Epithelial cell of esophagus (primary cell): ENCODE measurements at places on chromosomes 4 and X.

GRCh38 chrX:154799556-154800348 lies 5.5 kb downstream of the MPP1 start:
- DNase-seq = no peak

GRCh38 chrX:150715184-150715583 lies 22.0 kb downstream of the MTMR1 start:
- peak; percentile 24 for DNase-seq

DNA sequence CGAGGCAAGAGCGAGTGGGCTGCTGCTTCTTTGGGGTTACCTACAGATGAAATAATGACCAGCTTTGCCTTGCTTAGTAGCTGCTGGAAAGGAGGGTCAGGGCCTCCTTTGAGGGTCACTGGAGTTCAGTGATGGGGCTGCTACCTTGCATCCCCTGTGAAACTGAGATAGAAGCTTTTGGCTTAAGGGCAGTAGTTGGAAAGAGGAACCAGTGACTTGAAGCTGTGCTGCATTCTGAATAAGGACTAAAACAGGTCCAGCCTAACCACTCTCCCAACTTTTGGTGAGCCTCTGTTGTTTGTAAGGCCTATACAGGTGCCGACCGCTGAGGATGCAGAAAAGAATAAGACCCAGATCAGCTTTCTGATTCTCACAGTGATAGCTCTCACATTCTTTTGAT lies 41.2 kb downstream of the RASL11B start:
- no peak for DNase-seq

GRCh38 chr4:31692399-31692940 lies 972.3 kb downstream of the PCDH7 start:
- no peak for DNase-seq

DNA sequence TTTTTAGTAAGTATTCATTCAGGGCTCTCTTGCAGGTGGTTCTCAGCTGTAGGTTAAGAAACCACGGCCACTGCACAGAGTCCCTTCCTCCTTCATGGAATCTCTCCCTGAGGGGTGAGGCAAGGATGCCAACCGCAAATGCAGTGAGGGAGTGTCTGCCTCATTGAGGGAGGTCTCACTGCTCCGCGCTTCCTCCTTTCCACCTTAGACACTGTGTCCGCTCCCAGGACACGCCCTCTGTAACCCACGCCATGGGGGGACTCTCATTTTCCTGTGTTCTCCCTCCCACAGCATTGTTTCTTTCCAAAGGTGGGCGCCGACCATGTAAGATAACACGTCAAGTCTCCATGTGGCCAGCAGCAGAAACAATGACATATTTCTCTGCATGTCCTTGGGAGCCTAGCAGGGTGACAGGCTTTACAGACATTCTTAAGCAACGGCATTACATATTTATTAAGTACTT lies 63.2 kb downstream of the SEPSECS start:
- DNase-seq = no peak

DNA sequence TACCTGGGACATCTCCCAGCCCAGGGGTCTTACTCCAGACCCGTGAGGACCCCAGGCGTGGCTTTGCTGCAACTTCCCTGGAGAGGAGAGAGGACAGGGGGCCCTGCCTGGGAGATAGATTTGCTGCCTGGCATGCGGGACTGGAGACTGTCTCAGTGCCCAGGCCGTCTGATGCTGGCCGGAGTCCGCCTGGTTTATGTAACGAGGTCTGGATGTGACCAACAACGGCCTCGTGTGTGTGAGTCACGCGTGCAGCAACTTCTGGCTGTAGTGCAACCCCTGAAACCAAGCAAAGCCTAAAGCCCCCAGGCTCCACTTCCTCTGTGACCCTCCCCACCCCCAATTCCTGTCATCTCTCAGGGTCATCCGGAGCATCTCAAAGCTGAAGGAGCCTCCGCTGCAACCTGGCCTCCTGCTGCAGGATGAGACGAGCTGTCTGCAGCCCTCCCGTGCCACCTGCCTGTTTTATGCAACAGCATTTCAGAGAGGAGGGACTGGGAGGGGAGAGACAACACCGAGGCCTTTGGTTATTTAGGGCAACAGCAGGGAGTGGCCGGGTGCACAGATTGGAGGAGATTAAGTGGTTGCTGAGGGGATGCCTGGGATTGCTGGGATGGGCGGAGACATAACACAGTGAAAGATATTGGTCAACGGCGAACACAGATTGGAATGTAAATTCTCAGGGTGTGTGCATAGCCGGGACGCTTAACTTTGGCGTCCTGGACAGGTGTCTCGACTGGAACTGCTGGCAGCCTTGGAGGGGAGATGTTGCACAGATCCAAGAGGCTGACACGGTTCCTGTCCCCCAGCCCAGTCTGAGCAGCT lies 16.0 kb downstream of the XG start:
- DNase-seq = peak; percentile 39

DNA sequence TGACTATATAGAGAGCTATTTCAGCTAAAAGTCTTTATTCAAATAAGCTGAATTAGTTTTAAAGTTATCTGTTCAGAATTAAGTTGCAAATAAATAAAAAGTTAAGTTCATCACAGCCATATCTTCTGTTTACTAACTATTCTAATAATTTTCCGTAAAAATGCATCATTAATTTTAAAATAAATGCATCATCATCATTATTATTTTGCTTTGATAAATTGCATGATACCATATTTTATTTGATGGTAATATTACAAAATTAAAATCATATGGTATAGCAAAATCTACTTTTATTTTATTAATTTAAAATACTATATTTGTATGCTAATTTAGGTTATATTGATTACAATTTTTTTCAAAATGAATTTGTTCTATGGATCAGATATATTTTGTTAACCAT lies 357.3 kb upstream of the NDST4 start:
- no peak for DNase-seq

GRCh38 chrX:56817179-56817578 lies 88.1 kb downstream of the NBDY start:
- DNase-seq = no peak

- no peak for DNase-seq
Measured at GRCh38 chr4:7154351-7154981, 37.9 kb upstream of the SORCS2 start.

DNA sequence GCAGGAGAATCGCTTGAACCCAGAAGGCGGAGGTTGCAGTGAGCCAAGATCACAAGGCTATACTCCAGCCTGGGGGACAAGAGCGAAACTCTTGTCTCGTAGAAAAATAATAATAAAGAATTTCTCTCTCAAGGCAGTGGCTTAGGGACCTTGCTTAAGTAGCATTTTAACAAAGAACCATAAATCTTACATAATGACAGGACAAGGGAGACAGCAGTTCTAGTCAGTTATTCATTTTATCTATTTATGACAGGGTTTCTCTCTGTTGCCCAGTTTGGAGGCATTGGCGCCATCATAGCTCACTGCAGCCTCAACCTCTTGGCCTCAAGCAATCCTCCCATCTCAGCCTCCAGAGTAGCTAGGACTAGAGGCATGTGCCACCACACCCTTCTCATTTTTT lies 31.9 kb upstream of the NOCT start:
- DNase-seq = no peak

DNA sequence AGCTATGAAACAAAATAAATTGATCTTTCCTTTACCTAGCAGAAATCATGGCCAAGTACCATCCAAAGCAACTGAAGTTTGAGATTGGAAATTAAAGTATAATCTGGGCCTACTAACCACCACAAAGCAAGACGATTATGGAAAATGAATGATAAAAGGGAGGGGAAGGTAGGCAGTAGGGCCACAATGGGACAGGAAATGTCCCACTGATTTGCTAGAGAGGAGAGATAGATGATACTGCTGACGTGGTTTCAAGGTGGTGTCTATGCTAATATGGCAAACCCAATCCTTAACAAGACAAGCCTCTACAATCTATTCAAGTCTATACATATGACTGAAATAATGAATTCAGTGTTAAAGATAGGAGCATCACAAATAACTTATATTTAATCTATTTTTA lies 6.1 kb downstream of the TMPRSS11F start:
- DNase-seq = no peak

DNA sequence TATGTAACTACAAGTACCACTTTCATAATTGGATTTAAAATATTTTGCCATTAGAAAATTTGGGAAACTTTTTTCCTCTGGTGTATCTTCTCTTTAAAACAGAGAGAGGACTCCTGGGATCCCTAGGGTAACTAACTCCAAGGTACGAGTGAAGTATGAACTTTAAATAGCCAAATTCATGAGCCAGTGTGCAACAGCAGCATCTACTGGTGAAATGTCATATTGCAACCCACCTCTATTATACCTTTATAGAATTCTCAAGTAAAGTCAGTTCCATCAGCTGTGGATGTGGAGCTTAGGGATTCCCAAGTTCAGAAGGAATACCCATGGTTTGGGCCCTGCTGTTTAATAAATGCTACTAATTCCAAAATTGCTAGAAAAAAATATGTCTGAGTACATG lies 282.7 kb upstream of the TAPT1 start:
- DNase-seq = peak; percentile 5

GRCh38 chrX:153474718-153475117 lies 4.3 kb upstream of the HAUS7 start:
- DNase-seq = peak; percentile 36

DNA sequence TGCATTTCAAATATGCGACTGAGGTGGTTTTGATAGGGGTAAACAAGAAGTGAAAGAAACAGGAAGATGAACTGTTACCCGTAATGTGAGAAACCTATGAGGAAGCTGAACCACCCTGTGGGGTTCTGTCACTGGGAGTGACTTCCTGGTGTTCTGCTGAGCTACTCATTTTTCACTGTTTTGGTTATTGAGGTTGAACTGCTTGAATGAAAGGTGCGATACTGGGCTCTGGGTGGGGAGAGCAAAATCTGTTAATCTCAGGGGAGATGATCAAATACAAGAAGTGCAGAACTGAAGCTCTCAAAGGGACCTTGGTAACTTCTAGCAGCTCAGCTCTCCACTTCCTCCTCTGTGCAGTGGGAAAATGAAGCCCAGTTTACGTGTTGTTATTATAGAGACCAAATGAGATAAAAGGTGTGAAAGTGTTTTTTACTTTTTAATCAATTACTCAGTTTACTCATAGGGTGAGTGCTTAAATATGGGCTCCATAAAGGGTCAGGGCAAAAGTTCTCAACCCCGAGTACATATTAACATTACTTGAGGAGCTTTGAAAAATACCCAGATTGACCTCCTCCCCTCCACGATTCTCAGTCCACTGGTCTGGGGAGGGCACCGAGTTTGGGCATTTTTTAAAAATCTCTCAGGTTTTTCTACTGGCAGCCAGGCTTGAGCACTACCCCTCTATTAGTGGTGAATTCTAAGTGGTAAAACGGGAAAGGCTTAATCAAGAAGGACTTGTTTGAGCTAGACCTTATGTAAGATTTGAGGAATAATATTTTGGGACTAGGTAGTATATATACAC lies 66.7 kb downstream of the COQ2 start:
- DNase-seq = peak; percentile 51

- peak; percentile 73 for DNase-seq
Measured at GRCh38 chr4:122652379-122652778, 31.5 kb upstream of the IL21 start.

DNA sequence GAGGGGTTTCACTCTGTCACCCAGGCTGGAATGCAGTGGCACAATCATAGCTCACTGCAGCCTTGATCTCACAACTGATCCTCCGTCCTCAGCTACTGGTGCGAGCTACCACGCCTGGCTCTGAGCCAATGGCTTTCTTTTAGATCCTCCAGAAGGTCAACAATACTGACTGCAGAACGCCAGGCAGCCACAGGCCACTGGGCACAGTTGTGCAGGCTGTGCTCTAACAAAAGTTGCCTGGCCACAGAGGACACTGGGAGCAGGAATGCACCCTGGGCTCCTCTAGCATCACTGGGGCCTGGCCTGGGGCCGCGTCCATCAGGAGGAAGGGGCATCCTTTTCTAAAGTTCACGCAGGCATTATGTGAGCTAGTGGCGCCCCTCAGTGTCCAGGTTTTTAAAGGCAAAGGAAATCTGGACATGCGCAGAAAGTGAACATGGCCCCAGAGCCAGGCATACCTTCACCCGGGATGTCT lies 14.9 kb upstream of the PORCN start:
- DNase-seq = peak; percentile 55

- DNase-seq = peak; percentile 96
Measured at GRCh38 chr4:14168919-14169318, 541.4 kb upstream of the BOD1L1 start.

DNA sequence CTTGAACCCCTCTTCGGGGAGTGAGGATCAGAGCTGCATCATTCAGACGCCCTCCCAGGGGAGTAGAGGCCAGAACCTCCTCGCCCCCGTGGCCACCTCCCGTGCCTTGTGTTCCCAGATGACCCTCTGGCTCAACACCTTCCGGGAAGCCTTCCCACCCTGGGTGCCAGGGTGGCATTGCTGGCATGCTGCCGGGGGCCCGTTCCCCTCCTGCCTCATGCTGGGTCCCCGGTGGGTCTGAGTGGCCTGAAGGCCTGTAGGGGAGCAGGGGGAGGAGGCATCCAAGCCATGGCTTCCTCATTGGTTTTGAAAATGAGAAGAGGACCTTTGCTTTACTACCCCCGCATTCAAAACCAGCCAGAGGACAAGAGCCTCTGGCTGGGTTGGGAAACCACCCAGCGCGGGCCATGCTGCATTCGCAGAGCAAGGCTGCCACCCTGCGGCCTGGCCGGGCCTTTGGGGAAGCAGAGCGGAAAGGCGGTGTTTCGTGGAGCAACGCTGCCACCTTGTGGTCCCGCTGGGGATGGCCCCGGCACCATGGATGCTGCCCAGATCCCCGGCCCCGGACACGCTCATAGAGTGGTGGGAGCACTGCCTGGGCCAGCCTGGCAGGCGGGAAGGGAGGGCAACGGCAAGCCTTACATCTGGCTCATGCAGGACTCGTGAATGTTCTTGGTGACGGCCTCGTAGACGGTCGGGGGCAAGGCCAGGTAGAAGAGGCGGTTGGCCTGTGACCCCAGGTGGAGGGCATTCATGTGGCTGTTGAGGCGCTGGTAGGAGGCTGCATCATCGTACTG lies 11.9 kb downstream of the G6PD start:
- peak; percentile 73 for DNase-seq

DNA sequence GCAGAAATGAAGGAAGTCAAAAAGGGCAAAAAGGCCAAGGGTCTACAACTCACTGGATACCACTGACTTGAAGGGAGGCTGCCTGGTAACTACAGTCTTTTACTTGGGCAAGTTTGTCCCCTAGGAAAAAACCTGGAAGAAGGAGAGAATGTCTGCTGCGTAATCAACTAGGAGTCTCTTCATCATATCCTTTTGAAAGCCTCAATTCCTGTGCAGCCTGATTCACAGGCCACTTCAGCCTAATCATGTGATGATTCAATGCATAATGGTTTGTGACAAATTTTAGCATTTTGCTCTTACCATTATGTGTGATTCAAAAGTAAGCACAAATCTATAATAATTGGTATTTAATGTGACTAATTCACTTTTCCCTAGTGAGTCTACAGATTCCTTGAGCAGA lies 273.6 kb downstream of the FRMPD4 start:
- DNase-seq = no peak

- DNase-seq = no peak
Measured at GRCh38 chrX:6599230-6599860, 64.4 kb upstream of the VCX3A start.

DNA sequence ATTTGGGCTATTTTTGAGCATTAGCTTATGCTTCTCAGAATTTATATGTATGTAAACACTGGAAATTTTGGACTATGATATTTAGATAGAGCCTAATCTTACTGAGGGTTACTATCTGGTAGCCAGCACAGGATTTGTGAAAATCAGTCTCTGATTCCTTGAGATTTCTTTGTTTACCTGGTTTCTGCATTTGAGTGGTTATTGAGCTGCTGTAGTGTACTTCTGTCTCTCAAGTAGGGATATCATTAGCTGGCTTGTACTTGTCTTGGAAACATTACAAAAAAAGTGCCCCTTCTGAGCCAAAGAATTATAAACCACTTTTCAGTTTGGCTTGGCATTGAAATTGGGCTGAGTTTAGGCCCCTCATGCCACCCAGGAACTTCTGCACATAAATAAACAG lies 49.7 kb downstream of the TLL1 start:
- no peak for DNase-seq
